ENCODE measurements at places on chromosomes 5 and 9. TPM values are rescaled to one million over a fixed set of nuclear protein-coding genes. Genes with fewer than 3 reads are reported as not detected.

The GNG10 gene
- total RNA-seq = 31.9 TPM

The FBXL7 gene
- total RNA-seq = not detected

The OBP2A gene
- total RNA-seq = not detected

The CARTPT gene
- total RNA-seq = not detected

The LRRC26 gene
- total RNA-seq = not detected

All from activated T-helper 17 cell treated with anti-CD3 and anti-CD28 coated beads, Interleukin-2, amount 50 U/mL, for 72 hours (primary cell).